ENCODE measurements at places on chromosomes 1 and 21.

- DNase-seq: no peak
These were observed 173.8 kb downstream of the RASAL2 start for GRCh38 chr1:178267646-178268094.

DNA sequence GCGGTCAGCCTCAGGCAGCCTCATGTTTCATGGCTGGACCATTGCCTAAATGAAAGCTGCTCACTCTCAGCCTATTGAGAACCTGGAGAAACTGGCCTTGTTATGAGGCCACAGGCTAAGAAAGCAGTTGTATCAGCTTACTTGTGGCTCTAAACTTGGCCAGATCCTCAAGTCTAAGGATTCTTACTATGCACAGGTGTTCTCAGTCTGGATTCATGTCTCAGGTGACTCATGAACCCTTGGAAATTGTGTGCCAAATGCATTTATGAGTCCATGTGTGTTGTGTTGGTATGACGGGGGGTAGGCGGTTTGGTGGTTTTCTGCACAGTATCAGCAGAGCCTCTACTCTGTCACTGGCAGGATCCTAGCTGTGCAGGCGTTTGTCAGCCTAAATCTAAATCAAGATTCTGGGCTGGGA, 90.4 kb downstream of the ROR1 start:
- no peak for DNase-seq

- no peak for DNase-seq
These were observed 52.6 kb downstream of the GNG12 start for GRCh38 chr1:67780637-67781036.

GRCh38 chr1:36524359-36525062, 41.8 kb upstream of the CSF3R start:
- DNase-seq: no peak

- no peak for DNase-seq
These were observed 168.6 kb upstream of the CAMK1G start for GRCh38 chr1:209414803-209415329.

DNA sequence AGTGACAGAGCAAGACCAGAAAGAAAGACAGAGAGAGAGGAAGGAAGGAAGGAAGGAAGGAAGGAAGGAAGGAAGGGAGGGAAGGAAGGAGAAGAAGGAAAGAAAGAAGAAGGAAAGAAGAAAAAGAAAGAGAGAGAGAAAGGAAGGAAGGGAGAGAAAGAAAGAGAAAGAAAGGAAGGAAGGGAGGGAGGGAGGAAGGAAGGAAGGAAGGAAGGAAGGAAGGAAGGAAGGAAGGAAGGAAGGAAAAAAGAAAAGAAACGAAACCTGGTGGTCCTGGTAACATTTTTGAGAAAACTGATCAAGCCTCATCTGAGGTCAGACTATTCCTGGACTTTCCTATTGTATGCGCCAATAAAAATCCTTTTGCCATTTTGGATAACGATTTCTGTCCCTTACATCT, 8.2 kb upstream of the CTTNBP2NL start:
- no peak for DNase-seq

DNA sequence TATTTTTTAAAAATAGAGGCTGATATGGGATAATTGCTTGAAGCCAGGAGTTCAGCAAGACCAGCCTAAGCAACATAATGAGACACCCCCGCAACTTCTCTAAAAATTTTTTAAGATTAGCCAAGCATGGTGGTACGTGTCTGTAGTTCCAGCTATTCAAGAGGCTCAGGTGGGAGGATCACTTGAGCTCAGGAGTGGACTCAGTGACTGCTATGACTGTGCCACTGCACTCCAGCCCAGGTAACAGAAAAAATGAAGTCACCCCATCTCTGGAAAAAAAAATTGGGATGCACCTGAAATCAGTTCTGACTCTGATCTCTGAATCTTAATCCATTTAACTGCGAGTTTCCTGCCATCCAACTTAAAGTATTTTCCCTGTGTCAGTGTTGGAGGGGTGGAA, 124.2 kb downstream of the MRPS6 start:
- no peak for DNase-seq

DNA sequence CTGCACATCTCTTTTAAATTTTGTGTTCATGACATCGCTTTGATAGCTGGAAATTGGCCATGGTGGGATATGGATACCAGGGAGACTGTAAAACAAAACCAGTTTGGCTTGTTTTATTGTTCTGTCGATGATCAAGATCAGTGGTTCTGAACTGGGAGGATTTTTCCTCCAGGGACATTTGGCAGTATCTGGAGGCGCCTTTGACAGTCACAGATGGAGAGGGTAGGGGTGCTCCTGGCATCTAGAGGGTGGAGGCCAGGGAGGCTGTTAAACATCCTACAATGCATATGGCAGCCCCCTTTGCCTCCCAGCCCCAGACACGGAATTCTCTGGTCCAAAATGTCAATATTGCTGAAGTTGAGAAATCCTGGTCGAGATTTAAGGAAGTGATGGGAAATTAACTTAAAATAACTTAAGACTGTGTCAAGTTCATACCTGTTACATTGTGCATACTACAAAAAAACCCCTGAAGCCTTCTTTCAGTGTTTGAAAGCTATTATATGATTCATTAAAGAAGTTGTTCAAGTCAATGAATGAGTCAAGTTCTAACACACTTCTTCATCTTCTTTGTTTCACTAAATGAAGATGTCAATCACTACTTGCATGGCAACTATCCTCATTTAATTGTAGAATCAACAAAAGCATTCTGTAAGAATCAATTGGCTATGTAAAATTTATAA, 150.9 kb downstream of the KCNJ6 start:
- no peak for DNase-seq

DNA sequence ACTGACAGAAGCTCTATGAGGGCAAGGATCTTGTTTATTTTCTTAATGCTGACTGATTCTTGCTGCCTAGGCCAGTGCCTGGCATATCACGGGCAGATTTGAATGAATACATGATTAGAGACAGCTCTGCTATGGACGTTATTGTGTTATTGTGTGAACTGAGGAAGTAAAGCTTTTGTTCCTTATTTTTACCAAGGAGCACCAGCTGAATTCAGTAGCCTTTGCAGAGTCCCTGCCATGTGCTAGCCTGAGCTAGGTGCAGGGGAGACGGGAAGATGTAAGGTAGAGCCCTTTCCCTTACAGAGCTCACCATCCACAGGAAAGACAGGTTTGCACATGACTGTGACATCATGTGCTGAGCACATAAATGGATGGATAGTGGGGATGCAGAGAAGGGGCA, 36.0 kb upstream of the SCMH1 start:
- DNase-seq: no peak

- DNase-seq: no peak
These were observed 13.9 kb downstream of the CXADR start for GRCh38 chr21:17526776-17527175.

- DNase-seq: peak; percentile 78
These were observed 64.3 kb downstream of the CAMSAP2 start for GRCh38 chr1:200802865-200803512.

GRCh38 chr1:216090556-216090955, 332.7 kb downstream of the USH2A start:
- DNase-seq: no peak

- peak; percentile 38 for DNase-seq
These were observed 539 bp downstream of the LAMC1 start for GRCh38 chr1:183023601-183024316.

GRCh38 chr1:178725466-178726086, 532 bp downstream of the RALGPS2 start:
- DNase-seq: no peak

- DNase-seq: no peak
These were observed 23.4 kb downstream of the CTBS start for GRCh38 chr1:84550826-84551225.

GRCh38 chr1:31674626-31675025, 29.2 kb downstream of the COL16A1 start:
- no peak for DNase-seq

Data from omental fat pad (tissue), 4 donors.